ENCODE measurements at places on chromosomes 4 and X.

DNA sequence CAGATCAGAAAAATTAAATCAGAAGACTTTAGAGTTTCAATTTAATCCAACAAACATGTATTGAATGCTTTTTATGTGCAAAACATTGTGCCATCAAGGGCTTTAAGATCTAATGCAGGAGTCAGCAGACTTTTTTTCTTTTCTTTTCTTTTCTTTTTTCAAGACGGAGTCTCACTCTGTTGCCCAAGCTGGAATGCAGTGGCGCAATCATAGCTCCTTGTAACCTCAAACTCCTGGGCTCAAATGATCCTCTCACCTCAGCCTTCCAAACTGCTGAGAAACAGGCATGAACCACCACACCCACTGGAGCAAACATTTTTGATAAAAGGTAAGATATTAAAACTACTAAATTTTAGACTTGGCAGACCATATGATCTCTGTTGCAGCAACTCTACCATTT is 24.6 kb upstream of the LRBA start:
- DNase-seq, result no peak

GRCh38 chr4:27908356-27908755 is 1047.7 kb downstream of the STIM2 start:
- DNase-seq, result no peak

DNA sequence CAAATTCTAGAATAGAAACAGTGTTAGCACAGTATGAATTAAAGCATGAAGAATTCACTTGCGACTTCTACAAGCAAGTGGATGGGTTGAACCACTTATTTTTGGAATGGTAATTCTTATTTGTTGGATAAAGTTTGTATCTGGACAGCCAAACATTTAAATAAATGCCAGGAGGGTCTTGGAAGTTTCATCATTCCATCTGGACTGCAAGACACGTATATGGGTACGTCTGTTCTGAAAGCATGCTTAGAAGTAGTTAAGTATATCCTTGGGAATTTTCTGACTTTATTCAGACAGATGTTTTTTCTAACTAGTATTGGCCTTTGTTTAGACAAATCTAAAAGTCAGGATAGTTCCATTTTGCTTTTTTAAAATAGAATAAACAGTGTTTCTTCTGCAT is 77.5 kb upstream of the CASK start:
- DNase-seq, result no peak

GRCh38 chr4:133866328-133866699 is 335.3 kb downstream of the PABPC4L start:
- DNase-seq, result no peak

DNA sequence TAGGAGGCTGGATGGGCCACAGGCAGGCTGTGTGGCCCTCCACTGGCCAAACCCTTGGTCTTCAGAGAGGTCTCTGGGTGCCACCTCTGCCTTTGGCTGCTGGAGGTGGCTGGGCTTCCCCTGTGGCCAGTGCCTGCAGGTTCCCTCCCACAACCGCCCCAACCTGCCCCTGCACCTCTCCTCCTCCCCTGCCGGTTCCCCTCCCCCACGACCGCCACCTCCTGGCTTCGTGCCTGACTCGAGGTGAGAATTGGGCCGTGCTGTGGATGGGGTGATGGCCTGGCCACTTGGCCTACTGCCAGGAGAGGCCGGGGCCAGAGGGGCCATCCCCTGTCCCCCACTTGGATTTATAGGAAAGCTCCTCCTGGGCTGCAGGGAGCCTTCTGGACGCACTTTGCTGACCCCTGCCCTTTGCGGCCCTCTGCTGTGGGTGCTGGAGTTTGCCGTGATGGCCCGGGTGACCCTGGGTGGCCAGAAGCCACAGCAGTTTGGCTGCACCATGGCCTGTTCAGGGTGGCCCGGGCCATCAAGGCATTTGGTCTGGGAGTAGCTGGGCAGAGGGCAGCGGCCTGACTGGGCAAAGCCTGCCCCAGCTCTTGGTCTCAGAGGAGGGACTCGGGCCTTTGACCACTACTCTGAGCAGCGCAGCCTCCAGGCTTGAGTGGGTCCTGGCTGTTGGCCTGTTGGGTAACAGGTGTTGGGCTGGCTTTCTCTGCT is 3.8 kb downstream of the NAT8L start:
- no peak for DNase-seq

- DNase-seq, result no peak
Observed at GRCh38 chr4:8571702-8572685, 8.2 kb upstream of the GPR78 start.

DNA sequence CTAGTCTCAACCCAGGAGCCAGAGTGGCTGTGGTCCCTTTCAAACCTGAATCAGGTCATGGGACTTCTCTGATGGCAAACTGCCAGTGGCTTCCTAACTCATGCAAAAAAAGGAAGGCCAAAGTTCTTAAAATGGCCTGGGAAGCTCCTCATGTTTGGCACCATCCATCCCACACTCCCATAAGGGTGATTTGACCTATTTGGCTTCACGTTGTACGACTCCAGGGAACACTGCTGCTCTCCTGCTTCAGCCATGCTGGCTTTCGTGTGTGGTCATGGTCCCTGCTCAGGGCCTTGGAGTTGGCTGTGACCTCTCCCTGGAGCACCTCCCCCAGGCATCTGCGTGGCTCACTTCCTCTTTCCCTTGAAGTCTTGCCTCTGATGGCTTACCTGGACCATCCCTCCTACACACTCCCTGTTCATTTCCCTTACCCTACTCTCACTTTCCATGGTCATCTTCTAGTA is 12.8 kb upstream of the TMSB4X start:
- DNase-seq, result no peak

DNA sequence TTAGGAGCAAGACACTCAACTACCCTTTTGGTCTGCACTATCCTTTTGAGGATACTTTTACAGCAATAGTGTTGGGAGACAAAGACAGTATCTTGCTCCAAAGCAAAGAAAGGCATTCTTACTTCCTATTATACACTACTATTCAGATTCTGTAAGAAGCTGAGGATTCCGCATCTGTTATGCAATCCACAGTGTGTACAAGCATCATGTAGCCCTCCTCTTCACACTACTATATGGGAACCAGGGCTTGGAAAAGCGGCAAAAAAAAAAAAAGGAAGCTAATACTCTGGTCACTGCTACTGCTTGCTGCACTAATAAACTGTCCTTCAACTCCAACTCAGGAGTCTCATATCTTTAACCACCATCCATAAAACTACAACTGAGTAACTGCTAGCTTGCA is 59.1 kb downstream of the FBXW7 start:
- DNase-seq, result no peak

DNA sequence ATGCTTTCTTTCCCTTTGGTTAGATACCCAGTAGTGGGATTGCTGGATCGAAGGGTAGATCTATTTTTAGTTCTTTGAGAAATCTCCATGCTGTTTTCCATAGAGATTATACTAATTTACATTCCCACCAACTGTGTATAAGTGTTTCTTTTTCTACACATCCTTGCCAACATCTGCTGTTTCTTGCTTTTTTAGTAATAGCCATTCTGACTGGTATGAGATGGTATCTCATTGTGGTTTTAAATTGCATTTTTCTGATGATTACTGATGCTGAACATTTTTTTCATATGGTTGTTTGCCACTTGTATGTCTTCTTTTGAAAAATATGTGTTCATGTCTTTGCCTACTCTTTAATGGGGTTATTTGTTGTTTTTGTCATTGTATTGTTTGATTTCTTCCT is 6.6 kb upstream of the AGA start:
- DNase-seq, result no peak

- DNase-seq, result no peak
Observed at GRCh38 chrX:69387567-69388487, 116.3 kb upstream of the NALF2 start.

DNA sequence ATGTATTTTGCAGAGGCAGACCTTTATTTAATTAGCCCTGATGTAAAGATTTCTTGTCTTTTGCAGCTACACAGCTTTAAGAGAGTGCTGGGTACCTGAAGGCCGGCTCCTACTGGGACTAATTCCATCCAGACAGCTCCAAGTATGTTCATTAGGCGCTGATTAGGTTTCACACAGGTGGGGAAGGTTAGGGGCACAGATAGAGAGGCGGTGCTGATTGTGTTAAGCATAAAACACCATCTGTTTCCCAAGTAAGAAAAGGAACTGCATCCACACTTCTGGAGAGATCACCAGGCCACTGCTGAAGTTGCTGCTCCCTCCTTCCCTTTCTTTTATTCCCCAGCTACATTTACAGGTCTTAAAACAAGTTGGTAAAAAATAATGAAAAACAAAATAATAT is 349.5 kb downstream of the ZIC3 start:
- DNase-seq, result no peak

DNA sequence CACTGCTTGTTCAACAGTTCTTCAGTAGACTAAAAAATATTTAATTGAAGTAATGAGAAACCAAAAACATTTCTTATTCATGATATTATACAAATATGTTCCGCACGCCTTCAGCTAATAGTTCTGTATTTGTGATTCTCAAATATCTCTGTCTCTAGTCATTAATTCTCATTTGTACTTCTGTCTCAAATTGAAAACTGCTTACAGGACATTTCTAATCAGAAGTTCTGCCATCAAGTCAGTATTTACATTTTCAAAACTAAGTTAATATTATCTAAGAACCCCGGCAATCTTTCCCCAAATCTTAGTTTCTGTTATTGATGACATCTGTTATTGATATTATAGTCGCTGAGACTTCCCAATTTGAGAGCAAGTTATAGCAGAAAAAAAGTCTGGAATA is 78.6 kb upstream of the PGRMC2 start:
- DNase-seq, result no peak

GRCh38 chrX:323721-324628 is 5.4 kb upstream of the GTPBP6 start:
- DNase-seq, result no peak

GRCh38 chr4:71593311-71593710 is 190.6 kb downstream of the GC start:
- DNase-seq, result no peak

GRCh38 chr4:169885893-169886292 is 128.1 kb upstream of the HPF1 start:
- no peak for DNase-seq

DNA sequence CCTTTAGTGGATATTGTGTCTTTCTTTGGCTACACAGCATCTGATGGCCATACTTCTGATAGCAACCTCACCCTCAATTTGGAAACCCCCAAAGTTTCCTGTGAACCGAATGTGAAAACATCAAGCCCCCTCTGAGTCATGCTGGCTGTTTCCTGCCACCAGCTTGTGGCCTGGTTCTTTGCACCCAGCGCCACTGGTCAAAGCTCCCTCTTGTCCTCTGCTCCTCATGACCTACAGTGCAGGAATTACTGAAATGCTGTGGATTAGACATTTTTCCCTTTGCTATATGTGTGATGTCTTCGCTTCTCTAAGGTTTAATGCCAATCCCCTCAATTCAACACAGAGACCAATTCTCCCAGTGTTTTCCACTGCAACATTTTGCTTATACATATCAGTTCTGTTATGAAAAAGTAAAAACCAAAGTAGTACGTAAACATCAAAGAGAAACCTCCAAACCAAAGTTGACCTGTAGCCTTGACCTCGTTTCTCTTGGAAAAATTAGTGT is 224.0 kb upstream of the TENM3 start:
- no peak for DNase-seq

GRCh38 chr4:180057299-180057721 is 2185.9 kb upstream of the TENM3 start:
- DNase-seq, result no peak

GRCh38 chrX:37476571-37477170 is 94.8 kb upstream of the LANCL3 start:
- DNase-seq, result no peak

DNA sequence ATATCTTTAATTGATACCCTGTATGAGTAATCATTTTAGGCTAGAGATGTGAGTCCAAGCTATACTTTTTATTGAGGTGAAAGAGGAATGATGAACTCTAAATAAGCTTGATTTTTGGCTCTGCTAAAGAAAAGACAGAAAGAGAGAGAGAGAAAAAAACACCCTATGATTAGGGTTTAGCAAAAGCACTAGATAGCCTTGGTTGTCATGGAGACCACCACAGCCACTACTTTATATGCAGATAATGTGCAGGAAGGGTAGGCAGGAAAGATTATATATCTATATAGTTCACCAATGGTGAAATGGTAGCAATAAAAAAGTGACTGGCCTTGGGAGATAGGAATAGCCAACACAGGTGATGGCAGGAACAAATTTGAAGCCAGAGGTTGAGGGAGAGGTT is 69.9 kb upstream of the CAMK2D start:
- DNase-seq, result no peak

DNA sequence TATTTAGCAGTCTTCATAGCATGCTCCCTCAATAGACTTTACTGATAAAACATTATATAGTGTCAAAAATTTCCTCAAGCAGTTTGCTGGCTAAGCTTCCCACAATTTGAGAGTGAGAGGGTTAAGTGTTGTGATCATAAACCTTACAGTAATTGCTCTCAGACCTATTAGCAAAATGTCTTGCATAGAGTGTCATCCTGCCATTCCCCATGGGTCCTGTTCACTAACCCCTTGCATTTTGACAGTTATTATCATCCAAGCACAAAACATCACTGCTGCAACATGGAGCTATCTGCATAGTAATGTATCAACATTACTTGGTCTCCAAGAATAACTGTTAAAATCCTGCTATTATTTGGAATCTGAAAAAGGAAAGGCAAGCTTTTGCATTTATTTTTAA is 196.1 kb upstream of the GK2 start:
- no peak for DNase-seq

- DNase-seq, result no peak
Observed at GRCh38 chrX:24023972-24024669, 2.9 kb downstream of the KLHL15 start.

GRCh38 chr4:19683426-19683825 is 568.3 kb upstream of the SLIT2 start:
- no peak for DNase-seq

DNA sequence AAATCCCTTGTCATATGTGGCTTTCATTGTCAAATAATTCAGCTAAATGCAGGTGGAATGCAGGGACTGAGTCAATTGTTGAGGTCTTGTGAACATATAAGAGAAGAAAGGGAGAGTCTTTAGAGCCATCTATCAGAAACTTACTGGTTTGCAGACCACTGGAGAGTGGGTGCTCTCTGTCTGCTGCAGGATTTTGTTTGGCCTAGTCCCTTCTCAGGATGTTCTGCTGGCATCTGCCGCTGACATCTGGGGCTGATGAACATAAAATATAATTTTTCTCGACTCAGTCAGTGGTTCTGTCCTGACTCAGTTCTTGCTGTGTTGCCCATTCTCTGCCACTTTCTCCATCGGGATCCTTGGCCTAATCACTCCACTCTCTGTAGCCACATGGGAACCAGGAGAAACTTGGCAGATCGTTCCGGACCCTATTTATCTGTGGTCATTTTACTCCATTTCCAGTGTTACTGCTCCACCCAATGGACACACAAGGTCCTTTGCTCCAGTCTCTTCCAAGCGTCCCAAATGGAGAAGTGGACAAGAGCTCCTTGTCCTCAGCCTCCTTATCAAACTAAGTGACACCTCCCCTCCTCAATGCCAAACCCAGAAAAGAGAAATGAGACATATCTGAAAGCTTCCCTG is 436.2 kb downstream of the FAT4 start:
- DNase-seq, result no peak

All from activated T-helper 2 cell treated with anti-CD3 and anti-CD28 coated beads, Interferon-gamma antibody, Interleukin-2, Interleukin-4, amounts not matched to agents 10 μg/mL and 5 μg/mL and 100 μg/mL, durations not matched to agents 14 hours and 24 hours and 36 hours (primary cell).